ENCODE measurements at places on chromosomes 1 and 21.

GRCh38 chr1:235325139-235325538 is 2.8 kb downstream of the ARID4B start:
- no peak for DNase-seq

- no peak for DNase-seq
Measured at GRCh38 chr1:118661769-118662320, 326.3 kb downstream of the TBX15 start.

- no peak for DNase-seq
Measured at GRCh38 chr1:201582705-201583442, 43.9 kb downstream of the NAV1 start.

- DNase-seq = no peak
Measured at GRCh38 chr1:171310661-171311087, 3.3 kb upstream of the FMO4 start.

DNA sequence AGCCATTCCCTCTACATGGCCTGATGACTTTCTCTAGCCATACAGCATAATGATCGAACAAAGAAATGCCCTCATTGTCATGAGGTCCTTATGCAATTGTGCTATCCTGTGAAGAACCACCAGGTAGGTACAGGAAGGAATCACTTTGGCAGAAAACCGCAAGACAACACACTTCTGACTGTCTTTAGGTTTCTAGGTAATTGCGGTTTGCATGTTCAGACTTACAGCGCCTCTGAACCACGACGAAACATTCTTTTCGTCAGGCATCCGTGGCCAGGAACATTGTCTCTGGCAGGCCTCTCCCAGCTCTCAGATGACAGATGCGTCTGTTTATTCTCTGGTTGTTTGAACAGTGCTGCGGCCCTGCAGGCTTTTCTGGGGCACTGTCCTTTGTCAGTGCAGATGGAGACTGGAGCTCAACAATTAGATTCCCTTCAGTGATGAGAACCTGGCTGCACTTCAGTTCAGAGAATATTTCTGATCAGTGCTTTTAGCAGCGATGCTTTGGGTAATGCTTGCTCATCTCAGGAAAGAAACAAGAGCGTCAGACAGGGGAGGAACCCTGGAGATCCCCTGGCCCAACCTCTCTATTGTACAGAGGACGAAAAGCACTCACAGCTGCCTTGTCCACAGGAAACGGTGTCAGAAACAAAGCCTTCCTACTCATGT is 63.4 kb downstream of the B3GALT5 start:
- DNase-seq = peak; percentile 72

DNA sequence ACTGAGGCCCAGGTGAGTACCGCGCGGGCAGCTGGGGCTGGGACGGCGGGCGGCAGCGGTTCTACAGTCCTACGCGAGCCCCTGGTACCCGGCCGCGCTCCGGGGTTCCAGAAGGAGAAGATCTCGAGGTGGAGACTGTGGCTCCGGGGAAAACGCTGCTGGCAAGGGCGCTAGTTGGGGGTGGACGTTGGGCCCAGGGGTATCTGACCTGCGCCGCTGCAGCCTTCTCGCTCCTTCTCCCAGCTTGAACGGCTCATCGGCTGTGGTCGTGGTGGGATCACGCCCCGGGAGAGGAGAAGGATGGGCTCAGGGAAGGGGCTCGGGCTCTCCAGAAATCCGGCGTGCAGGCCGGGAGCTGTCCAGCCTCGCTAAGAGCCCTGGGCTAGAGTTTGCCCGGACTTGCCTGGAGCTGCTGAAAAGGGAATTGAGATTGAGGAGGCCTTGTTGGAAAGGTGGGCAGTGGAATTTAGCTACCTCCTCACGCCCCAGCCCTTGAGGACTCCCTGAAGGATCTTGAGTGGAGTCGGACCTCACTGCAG is 1.1 kb upstream of the POU3F1 start:
- DNase-seq = no peak

GRCh38 chr1:184487531-184488193 is 100.8 kb downstream of the C1orf21 start:
- no peak for DNase-seq

DNA sequence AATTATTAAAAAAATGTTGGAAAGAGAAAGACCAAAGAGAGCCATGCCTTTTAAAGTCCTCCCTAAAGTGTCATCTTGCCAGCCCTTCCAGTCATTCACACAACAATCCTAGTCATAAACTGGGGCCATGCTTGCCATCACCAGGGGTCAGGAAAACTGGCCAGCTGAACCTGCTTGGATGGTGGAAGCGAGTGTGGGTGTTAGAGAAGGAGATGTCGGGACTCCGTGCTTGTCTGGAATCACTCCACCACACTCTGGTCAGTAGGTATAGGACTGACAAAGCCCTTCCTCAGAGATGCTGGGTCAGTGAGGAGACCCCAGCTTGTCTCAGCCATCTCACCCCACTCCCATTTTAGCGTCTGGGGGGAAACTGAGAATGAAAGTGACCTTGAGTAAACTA is 3.3 kb upstream of the HAPLN2 start:
- no peak for DNase-seq

GRCh38 chr1:7491818-7492173 is 279.3 kb upstream of the VAMP3 start:
- no peak for DNase-seq

GRCh38 chr1:45383191-45383590 is 43.0 kb upstream of the MUTYH start:
- no peak for DNase-seq

- no peak for DNase-seq
Measured at GRCh38 chr1:174358344-174358743, 89.4 kb upstream of the GPR52 start.

DNA sequence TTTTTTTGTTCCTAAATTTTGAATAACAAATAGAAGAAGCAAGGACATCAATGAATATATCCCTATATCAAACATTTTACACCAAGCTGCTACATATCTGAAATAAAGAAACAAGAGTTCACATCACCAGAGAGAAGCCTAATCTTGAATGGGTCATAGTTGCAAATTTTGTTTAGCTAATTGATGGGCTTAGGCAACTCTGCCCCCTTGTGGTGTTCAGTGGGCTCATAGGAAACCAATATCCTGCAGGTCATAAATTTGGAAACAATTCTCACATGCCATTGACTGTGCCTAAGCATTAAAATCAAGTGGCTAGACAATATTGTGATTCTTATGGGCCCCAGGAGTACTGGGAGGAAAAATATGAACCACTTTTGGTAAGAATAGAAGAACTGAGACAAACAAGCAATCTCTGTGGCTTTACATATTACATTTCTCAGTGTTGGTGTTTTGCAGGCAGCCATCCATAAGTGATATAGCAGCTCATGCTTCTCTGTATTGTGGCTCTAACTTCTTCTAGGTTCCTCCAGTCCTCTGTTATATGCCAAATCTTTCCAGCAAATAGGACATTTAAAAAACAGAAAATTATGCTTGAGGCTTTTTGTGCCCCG is 1262.8 kb upstream of the PRMT6 start:
- DNase-seq = no peak

DNA sequence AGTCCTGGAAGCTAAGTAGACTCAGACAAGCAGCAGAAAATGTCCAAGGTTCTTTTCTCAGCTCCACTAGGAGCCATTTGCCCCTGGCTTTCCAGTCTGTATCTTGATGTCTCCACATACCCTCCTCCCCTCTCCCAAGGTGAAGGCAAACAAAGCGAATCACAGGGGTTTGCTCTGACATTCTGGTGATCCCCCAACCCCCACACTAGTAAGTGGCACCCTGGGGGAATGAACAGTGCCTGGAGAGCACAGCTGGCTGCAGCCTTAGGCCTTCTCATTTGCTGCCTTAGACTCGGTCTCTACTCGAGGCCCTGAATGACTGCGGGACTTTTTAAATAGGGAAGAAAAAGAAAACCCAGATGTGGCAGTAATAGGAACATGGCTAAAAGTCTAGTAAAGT is 15.3 kb downstream of the ERI3 start:
- no peak for DNase-seq

DNA sequence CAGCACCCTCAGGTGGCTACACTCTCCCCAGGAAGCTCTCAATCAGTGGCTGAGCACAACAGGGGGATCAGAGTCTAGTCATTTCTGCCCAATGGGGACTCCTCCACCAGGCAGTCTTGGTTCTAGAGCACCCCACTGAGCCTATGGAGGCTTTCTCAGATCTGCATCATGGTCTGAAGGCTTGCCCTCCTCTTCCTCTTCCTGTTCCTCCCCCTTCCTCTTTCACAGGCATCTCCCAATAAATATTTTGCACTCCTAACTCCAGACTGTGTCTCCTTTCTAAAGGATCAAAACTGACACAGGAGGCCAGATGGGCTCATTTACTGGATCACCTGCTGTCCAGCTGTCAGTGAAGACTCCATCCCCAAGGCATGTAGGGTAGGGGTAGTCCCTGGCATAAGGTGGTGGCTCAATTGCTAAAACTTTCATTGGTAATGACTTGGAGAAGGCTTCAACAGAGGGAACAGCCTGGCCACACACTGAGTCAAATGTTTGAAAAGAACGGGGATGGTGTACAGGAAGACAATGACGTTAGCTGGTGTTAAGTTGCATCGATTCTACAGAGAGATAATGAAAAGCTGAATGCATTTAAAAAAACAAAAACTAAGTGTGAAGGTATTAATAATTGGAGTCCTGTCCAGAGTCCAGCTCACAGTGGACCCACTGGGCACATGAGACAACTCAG is 84.2 kb upstream of the SLC2A1 start:
- no peak for DNase-seq

GRCh38 chr21:45279446-45280177 is 8.1 kb downstream of the POFUT2 start:
- no peak for DNase-seq

DNA sequence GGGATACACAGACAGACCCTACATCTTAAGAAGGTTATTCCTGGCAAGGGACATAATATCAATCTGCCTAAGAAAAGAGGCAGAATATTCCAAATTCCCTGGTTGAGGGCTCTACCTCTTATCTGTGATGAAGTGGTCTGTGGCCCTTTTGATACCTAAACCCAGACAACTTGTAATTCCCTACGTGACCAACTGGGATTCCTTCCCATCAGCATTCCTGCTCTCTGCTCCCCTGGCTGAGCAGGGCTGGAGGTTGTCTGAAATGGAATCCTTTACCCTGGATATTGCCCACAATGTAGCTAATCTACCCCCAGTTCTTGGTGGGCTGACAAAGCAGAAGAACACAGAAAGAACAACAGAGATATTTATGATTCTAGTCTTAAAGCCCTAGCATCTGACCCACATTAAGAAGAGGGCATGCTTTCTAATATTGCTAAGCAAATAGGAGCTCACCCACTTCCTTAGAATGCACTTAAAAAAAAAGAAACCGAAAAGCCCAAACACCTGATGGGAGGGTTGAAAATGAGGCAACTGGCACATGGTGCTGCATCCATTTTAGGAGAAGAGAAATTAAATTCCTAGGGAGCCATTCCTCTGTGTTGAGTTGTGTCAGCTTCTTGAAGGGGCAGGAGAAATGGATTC is 36.8 kb downstream of the GADD45A start:
- DNase-seq = no peak

- peak; percentile 27 for DNase-seq
Measured at GRCh38 chr1:1857096-1857703, 33.7 kb downstream of the GNB1 start.

GRCh38 chr1:27726173-27727044 is 648 bp downstream of the FAM76A start:
- peak; percentile 30 for DNase-seq

DNA sequence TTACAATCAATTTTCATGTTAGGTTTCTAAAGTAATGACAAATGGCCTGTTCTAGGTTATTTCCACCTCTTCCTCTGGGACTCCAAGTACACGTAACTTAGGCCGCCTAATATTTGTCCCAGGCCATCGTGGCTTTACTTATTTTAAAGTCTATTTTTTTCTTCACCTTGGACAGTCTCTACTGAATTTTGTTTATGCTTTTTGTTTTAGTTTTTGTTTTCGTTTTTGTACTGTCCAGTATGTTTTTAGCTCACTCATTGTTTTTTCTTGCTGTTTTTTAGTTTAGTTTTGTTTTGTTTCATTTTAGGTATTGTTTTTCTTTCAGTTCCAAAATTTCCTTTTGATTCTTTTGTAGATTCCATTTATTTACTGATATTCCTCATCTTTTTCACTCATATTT is 187.7 kb upstream of the RNPC3 start:
- no peak for DNase-seq

GRCh38 chr1:111275780-111276433 is 14.7 kb upstream of the CHIA start:
- no peak for DNase-seq

DNA sequence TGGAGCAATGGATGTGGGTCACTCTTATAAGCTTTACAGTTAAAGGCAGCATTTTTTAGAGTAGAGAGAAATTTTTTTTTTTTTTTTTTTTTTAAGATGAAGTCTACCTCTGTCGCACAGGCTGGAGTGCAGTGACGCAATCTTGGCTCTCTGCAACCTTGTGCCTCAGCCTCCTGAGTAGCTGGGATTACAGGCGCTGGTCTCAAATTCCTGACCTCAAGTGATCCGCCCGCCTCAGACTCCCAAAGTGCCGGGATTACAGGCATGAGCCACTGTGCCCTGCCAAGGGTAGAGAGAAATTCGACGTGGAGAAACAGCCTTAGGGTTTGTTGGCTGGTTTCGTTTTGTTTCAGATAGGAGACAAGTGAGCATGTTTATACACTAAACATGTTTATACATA is 594.2 kb upstream of the ADAMTS5 start:
- peak; percentile 15 for DNase-seq

GRCh38 chr1:2230781-2231531 is 2.8 kb downstream of the SKI start:
- no peak for DNase-seq

DNA sequence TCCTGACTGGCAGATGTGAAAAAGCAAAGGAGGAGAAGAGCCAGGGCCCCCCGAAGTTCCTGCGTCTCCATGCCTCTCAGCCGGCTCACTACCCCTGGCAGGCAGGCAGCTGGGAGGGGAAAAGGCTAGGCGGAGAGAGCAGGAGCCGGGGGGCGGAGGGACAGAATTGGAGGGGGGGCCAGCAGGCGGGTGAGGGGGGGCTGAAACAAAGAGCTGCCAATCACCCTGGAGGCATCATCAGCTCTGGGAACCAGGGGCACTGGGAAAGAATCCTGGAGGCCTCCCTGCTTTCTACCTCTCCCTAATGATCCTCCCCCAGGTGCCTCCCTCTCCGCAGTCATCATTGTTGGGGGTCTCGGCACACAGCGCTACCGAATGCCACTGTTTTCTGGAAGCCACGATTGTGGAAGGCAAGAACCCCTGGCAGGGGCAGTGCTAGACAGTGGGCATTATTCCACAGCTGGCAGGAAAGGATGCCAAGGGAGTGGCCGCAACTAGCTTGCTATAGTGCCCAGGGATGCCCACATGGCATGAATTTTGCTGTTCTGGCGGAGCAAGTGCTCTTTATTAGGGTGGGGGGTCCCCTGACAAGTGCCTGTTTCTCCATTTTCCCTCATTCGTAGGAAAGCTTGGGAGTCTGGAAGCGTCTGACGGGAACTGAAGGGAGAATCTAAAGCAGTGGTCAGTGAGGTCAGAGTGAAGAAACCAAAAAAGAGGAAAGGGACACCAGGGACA is at the start of gene THBS3:
TSS of gene THBS3 (minus strand) at position 92 of the 735 bp plus-strand sequence. CDS start at position 71, 21 bp downstream.
- DNase-seq = no peak

Measured in lower leg skin (tissue), 4 donors.